Esophagus squamous epithelium (tissue), 5 donors: ENCODE measurements at places on chromosomes 13 and 19.

- no peak for DNase-seq
Measured at GRCh38 chr19:38394488-38394887, 6.0 kb downstream of the SPRED3 start.

DNA sequence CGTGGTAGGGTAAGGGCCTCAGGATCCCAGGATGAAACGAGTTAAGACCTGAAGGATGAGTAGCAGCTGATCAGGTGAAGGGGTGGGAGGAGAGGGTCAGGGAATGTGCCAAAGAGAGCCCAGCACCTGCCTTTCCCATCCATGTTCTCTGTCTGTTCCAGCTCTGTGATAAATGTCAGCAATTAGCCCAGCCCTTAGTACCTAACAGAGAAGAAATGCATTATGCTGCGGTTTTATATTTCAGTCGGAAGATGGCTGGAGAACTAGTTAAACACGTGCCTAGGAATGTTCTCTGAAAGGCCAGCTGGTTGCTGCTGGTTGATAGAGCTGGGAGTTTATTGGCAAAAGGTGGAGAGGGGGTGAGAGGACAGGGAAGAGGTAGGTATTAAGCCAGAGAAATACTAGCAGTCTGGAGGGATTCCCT lies 268.2 kb downstream of the SHISA2 start:
- no peak for DNase-seq

GRCh38 chr13:98094678-98095266 lies 48.1 kb upstream of the FARP1 start:
- DNase-seq: no peak

GRCh38 chr19:9566729-9567128 lies 17.6 kb downstream of the ZNF121 start:
- no peak for DNase-seq

DNA sequence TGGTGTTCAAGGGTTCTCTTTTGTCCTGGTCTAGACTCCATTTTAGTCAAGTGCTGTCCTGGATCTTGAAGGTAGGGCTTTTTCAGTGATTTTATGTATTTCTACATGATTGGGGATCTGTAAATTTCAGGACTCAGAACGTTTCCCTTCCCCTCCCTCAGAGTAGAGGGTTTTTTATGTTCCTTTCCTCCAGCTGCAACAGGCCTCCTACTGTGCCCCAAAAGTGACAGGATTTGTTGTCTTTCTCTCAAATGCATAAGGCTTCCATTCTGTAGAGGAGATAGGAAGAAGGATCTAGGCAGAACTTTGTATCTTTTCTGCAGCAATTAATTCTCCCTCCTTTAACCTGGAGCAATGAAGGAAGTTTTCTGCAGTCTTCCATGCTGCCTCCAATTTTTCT lies 251.3 kb downstream of the MAB21L1 start:
- DNase-seq: no peak

DNA sequence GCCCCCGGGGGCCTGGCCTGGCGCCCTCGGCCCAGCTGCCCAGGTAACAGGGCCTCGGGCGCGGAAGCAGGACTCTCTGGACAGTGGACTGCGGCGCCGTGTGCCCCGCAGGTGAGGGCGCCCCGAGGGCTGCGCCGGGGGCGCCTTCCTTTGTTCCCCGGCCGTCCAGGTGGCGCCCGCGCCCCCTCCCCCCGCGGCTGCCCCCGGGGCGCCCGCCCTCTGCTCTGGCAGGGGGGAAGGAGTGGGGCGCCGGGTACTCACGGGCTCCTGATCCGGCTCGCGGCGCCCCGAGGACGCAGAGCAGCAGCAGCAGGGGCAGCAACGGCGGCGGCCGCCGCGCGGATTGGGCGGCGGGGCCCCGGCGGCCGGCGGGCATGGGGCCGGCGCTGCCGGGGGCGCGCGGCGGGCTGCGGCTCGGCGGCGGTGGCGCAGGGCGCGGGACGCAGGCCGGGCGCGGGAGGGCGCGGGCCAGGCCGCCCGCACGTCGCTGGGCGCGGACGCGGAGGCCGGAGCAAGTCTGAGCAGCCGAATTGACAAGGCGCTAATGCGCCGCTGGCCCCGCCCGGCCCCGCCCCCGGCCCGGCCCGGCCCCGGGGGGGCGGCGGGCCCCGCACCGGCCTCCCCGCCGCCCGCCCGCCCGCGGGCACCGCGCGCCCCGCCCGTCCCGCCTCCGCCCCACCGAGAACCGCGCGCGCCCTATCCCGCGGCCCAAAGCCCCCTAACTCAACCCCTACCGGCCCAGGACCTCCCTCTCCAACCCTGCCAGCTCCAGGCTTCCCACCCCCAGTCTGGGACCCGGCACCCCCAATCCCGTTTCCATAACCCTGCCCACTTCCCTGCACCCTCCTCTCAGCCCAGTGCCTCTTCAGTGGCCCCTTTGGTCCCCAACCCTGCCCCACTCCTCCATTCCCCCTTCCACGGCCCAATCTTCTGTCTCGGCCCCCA lies at the start of gene CRLF1:
Gene CRLF1, minus strand, starts transcription at position 519 of the 945 bp plus-strand sequence. Its CDS starts 143 bp downstream, at position 376.
- DNase-seq: no peak

DNA sequence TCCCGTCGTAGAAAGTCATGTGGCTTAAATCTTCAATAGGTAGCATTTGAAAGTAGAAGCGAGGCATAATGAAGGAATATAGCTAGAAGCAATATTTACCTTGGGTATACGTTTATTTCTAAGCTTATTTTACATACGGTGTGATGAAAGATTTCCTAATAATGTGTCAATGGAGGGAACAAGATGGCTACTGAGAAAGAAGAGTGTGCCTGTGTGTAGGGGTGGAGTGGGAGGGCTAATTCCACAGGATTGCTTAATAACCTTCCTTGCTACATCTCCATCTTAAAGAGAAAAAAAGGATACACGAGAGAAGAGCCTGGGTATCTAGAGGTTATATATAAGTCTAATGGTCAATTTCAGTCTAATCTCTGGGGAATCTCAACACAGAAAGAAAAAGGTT lies 2.0 kb downstream of the SPART start:
- DNase-seq: no peak

- DNase-seq: no peak
Measured at GRCh38 chr13:51557875-51558612, 26.2 kb upstream of the WDFY2 start.

DNA sequence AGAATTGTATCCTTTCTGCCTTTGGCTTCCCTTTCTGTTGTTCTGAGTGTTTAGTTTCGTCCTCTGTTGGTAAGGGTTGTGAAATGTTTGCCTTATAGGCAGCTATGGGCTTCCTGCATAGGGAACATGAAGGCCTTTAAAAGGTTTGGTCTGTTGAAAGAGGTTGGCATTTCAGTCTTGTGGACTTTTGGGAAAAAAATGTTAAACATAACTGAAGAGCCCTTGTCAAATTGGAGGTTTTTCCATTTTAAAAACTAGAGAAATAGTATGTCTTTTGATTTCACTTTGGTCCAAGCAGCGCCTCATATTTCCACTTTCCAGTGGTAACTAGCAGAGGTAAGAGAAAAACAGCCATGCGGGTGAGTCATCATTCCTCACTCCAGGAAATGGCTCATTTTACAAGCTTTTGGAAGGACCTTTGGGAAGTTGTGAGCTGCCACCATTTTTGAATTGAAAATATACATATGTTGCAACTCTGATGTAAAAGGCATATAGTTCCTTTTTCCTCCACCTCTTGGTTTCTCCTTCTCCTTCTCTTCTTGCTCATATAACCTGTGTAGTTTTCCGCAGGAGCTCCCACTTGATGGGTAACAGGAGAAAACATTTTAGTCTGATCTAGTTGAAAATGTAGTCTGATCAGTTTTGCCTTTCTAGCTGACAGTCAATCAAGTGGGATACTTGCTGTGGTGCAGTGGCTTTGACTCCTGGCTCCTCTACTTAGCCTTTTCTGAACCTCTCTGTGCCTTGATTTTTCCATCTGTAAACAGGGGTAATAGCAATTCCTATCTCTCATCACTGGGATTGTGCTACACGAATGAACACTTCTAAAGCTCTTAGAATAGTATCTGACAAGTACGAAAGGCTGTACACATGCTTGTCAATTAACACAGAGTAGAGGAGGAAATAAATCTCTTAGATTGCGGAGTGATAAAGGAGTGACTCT lies 23.0 kb downstream of the GPC6 start:
- no peak for DNase-seq

GRCh38 chr19:7533281-7533885 lies 2.1 kb upstream of the PNPLA6 start:
- DNase-seq: no peak

- DNase-seq: no peak
Measured at GRCh38 chr13:105047676-105048295, 1487.7 kb downstream of the EFNB2 start.

- no peak for DNase-seq
Measured at GRCh38 chr13:31334994-31335557, 135.3 kb downstream of the B3GLCT start.

DNA sequence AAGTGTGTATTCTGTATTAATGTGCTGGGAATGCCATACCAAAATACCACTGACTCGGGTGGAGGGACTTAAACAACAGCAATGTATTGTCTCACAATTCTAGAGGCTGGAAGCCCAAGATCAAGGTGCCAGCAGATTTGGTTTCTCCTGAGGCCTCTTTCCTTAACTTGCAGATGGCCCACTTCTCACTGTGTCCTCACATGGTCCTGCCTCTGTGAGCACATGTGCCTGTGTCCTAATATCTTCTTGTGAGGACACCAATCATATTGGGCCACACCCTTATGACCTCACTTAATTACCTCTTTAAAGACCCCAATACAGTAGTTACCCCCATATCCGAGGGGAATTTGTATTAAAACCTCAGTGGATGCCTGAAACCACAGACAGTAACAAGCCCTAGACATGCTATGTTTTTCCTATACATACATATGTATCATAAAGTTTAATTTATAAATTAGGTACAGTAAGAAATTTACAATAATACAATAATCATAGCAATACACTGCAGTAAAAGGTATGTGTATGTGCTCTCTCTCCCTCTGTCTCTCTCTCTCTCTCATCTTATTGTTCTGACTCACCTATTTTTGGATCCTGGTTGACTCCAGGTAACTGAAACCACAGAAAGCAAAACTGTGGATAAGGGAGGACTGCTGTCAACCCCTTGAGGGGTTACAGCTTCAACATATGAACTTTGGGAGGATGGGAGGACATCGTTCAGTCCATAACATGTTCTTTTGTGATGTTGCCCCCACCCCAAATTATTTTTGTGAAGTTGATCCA lies 174.3 kb downstream of the IRS2 start:
- no peak for DNase-seq

DNA sequence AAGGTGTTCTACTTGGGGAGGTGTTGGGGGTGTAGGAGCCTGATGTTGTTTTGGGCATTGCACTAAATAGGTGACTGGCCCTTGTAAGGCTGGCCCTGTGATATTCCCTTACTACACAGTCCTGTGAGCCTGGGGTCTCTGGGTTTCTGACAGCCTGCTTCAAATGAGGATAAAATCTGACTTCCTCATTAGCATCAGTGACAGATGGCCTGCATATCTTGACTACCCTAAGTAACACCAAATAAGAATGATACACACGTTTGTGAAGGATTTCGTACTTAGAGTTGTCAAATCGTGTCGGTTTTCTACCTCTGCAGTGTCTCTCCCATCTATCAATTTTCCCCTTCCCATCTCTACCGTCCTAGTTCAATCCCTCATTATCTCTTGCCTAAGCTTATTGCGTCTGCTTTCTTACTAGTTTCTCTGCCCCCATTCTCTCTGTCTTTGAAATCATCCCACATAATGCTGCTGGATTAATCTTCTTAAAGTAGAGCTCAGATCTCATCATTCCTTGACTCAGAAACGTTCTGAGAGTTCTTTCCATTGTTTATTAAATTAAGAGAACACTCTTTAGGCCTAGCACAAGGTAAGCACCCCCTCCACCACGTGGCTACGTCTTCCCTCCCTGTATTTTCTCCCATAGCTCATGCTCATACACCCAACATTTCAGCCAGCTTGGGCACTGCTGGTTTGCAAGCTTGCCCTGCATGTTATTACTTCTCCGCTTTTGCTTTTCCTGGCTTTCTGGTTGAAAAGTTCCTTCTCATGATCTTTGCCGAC lies 26.2 kb upstream of the CNMD start:
- DNase-seq: no peak
